ENCODE measurements at places on chromosomes 2 and 18.

GRCh38 chr18:68555879-68556301 lies 159.0 kb downstream of the TMX3 start:
- no peak for DNase-seq

DNA sequence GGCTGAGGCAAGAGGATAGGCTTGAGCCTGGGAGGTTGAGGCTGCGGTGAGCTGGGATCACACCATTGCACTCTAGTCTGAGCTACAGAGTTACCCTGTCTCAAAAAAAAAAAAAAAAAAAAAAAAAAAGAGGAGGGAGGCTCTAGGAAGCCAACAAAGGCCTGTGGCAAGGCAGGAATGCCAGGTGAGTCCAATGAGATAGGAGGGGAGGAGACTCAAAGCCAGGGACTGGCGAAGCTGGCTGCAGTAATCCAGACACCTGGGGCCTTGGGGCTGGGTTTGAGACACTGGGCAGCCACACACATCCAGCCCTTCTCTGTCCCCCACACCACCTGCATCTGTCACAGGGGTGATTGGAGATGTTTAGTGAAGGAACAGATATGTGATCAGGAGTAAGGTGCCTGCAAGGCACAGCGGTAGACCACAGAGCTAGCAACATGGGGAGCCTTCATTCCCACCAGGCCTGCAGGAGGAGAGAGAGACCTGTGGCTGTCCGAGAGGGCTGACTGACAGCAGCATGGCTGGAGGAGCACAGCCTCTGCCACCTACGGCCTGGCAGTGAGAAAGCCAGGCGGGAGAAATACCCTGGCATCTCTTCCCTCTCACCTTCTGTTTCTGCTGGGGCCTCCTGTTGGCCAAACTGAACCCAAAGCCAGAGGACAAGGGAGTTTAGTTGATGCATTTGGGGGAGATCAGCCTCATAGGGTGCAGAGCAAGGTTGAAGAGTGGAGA lies 9.5 kb downstream of the CHPF start:
- DNase-seq, result no peak

GRCh38 chr2:2653231-2653630 lies 322.2 kb upstream of the MYT1L start:
- DNase-seq, result no peak

- DNase-seq, result no peak
Observed at GRCh38 chr18:60120231-60120750, 220.5 kb downstream of the PMAIP1 start.

- no peak for DNase-seq
Observed at GRCh38 chr2:168849610-168850009, 40.6 kb downstream of the SPC25 start.

DNA sequence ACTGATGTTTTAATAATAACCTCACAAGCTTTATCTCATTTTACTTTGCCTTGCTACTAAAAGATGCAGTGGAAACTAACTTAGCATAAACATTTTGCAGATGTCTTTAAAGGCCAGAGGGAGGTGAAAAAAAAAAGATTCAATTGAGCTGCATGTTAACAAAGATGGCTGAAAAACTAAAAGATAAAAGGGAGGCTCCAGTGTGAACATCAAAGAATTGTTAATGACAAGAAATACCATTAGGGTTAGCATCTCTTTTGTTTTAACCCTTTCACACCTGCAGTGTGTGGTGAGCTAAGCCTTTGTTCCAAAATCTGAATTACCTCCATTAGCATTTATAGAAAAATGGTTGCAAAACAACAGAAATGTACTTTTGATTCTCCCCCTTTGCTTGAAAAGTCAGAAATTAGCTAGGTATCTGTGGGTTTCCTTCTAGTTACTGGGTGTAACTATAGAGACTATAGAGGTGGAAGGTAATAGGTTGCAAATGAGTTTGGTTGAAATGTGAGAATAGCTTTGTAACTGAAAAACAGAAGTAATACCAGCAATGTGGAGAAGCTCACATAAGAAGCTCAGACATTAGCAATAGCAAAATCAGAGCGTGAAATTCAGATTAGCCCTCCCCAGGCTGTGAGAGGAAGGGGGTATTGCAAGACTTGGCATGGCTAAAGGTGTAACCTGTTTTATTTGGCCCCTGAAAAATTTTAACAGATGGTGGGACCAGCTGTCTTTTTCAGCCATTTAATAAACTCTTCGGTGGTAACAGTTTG lies 34.8 kb upstream of the SP5 start:
- DNase-seq, result no peak

Measured in activated CD4-positive, alpha-beta T cell treated with anti-CD3 and anti-CD28 coated beads, Interleukin-2, amount 50 U/mL, for 24 hours (primary cell).